ENCODE measurements at places on chromosomes 6 and 20.

DNA sequence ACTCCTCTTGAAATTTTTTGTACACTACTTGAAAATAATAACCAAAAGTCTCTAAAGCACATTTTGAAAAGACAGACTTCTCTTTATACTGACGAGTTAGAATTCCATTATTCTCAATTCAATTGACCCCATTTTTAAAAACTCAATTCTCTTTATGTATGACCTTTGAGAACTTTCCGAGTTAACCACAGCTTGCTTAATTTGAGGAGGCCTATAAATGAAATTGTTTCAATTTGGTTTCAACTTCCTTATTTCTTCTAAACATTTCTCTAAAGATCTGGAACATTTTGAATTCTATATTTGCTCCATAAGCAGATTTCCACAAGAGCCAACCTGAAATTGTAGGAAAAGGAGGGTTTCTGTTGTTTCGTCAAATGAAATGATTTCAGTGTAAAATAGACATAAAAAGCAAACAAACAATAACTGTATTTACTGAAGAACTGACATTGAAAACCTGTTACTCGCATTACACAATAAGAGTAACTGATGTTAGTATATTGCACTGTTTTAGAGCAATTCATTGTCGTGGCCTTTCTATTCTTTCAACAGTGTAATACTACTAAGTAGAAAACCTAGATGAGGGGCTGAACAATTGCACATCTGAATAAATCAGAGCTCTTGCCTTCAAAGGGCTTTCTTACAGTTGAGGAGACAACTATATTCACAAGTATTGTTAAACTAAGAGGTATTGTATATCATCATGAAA, 223.6 kb downstream of the HIVEP2 start:
- DNase-seq: no peak

DNA sequence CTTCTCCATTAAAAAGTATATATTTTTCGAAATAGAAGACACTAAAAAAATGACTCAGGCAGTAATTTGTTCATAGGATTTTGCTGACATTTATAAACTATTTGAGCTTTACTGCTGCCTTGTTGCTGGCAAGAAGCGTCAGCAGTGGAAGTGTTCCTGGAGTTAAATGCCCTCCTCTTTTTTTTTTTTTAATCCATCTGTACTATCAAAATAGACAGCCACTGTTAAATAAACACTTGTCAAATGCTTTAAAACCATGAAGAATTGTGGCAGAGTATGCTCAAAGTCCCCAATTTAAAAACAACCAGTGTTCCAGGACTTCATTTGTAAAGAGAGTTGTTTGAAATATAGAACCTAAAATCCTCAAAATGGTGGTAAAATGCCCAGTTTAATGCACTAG, 253.8 kb downstream of the NKAIN2 start:
- no peak for DNase-seq

- DNase-seq: no peak
Observed at GRCh38 chr6:141700819-141701218, 431.9 kb upstream of the GJE1 start.

DNA sequence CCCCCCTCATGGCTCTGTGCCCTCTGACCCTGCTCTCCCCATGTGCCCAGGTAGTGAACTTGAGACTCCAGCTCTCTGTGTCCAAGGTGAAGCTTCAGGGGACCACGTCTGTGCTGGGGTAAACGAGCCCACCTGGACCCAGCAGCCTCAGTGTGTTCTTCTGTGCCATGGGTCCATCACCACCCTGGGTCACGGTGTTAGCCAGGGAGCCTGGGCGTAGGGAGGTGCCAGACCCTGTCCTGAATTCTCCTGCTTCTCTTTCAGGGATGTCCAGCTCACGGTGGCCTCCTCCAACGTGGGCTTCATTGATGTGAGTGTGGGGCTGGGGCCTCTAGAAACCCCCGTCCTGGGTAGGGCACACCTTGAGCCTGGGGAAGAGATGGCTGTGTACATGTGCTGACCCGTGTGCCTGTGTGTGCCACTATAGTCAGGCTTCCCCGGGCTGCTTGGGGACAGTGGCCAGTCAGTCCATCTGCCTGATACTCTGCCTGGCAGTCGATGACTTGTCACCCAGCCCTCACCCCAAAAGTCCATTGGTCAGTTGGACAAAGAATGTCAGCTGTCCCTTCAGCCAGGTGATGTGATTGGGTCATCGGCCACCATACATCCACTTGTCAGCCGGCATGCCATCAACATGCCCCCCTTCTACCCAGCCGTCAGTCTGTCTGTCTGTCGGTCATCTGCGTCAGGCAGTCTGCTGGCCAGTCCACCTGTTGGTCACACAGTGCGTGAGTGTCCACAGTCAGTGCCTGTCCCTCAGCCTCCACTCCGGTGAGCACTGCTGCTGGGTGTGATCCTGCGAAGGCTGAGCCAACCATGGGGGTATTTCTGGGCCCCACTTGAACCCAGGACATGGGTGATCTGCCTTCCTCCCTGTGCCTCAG, 10.9 kb upstream of the BPIFB6 start:
- no peak for DNase-seq

GRCh38 chr20:2244993-2245392, 50.8 kb upstream of the TGM3 start:
- DNase-seq: no peak

GRCh38 chr6:162971356-162971755, 243.6 kb downstream of the PACRG start:
- DNase-seq: no peak

Data from pancreas (tissue), 10 donors.